Ascending aorta (tissue), 2 donors: ENCODE measurements at places on chromosomes 11 and 22.

- peak; percentile 96 for DNase-seq
- peaks cover 3% of the 10 kb centered on the region for H3K4me1 ChIP-seq
- no peaks in the 10 kb centered on the region for H3K27me3 ChIP-seq
- H3K4me3 ChIP-seq, result peak overlapping the region; percentile 81
- peak overlapping the region; percentile 99 for H3K27ac ChIP-seq
These were observed 651 bp upstream of the ARL2 start for GRCh38 chr11:65013130-65013887.

- no peak overlapping the region for H3K4me3 ChIP-seq
- H3K27me3 ChIP-seq, result no peaks in the 10 kb centered on the region
- H3K36me3 ChIP-seq, result no peaks in the 10 kb centered on the region
- no peak for DNase-seq
These were observed 87.7 kb upstream of the BARX2 start for GRCh38 chr11:129287920-129288319.

GRCh38 chr11:75873417-75874221, 58.6 kb downstream of the UVRAG start:
- H3K36me3 ChIP-seq, result no peaks in the 10 kb centered on the region
- no peak for DNase-seq
- H3K4me1 ChIP-seq, result no peaks in the 10 kb centered on the region
- H3K27ac ChIP-seq, result no peak overlapping the region
- H3K27me3 ChIP-seq, result no peaks in the 10 kb centered on the region

DNA sequence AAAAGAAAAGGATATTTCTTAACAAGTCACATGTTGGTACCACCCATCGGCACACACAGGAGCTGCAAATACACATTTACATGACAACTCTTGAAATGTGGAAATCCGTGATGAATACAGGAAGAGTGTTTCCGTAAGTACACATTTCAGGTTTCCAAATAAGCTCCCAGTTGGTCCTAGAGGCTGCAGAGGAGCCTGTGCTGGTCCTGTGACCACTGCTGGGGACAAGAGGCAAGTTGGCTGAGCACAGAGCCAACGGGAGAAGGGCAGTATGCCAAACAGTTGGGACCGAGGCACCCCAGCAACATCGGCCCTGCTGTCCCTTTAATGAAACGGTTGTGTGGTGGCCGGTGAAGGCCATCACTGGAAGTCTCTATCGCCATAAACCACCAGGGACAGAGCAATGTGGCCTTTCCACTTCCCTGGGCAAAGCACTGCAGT, 38.5 kb upstream of the ARFGAP3 start:
- H3K27me3 ChIP-seq, result no peaks in the 10 kb centered on the region
- peaks cover 19% of the 10 kb centered on the region for H3K4me1 ChIP-seq
- no peak for DNase-seq
- no peak overlapping the region for H3K4me3 ChIP-seq

GRCh38 chr11:86873573-86874083, 73.3 kb downstream of the PRSS23 start:
- H3K4me3 ChIP-seq, result no peak overlapping the region
- no peaks in the 10 kb centered on the region for H3K36me3 ChIP-seq
- no peak overlapping the region for H3K27ac ChIP-seq
- no peaks in the 10 kb centered on the region for H3K27me3 ChIP-seq
- DNase-seq, result no peak

DNA sequence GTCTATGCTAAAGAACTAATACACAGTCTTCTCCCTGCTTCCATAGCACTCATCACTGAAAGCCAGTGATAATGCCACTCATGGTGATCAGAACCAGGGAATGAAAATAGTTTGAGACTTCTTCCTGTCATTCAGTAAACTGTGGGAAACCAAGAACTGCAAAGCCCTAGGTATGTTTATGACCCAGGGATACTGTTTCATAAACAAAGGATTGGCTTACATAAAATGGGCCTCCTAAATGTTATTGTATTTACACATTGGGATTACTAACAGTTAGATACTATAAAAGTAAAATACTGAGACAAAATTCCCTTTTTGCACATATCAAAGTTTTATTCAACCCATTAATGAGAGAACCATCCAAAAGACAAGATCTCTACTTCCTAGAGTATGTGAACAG, 21.3 kb upstream of the CWF19L2 start:
- H3K4me3 ChIP-seq, result no peak overlapping the region
- H3K36me3 ChIP-seq, result no peaks in the 10 kb centered on the region
- no peaks in the 10 kb centered on the region for H3K27me3 ChIP-seq
- no peak overlapping the region for H3K27ac ChIP-seq
- no peak for DNase-seq

- no peaks in the 10 kb centered on the region for H3K4me1 ChIP-seq
- H3K27ac ChIP-seq, result no peak overlapping the region
- no peaks in the 10 kb centered on the region for H3K27me3 ChIP-seq
- H3K36me3 ChIP-seq, result no peaks in the 10 kb centered on the region
These were observed 31.8 kb upstream of the SLC35C1 start for GRCh38 chr11:45772986-45773785.

GRCh38 chr11:79170321-79170720, 270.5 kb downstream of the TENM4 start:
- no peaks in the 10 kb centered on the region for H3K36me3 ChIP-seq
- no peak overlapping the region for H3K4me3 ChIP-seq
- no peaks in the 10 kb centered on the region for H3K27me3 ChIP-seq
- no peaks in the 10 kb centered on the region for H3K4me1 ChIP-seq

GRCh38 chr11:35227576-35228327, 88.8 kb downstream of the CD44 start:
- no peak overlapping the region for H3K27ac ChIP-seq
- no peaks in the 10 kb centered on the region for H3K27me3 ChIP-seq
- DNase-seq, result no peak
- peaks cover 74% of the 10 kb centered on the region for H3K36me3 ChIP-seq

- no peaks in the 10 kb centered on the region for H3K27me3 ChIP-seq
- H3K4me1 ChIP-seq, result no peaks in the 10 kb centered on the region
- H3K36me3 ChIP-seq, result no peaks in the 10 kb centered on the region
These were observed 315.7 kb upstream of the C11orf87 start for GRCh38 chr11:109106151-109106906.

DNA sequence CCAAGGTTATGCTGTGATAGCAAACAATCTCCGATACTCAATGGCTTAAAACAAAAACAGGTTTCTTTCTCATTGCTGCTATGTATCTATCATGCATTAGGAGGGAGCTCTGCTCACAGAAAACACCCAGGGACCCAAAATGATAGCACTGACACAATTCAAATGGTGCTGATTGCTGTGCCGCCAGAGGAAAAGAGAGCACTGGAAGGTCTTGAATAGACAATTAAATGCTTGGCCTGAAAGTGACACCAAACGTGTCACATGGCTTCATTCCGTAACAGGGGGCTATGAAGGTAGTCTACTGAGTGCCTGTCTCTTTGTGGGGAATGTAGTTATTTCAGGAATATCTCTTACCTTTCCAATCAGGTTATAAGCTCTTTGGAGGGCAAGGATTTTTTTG, 94.2 kb downstream of the FAR1 start:
- no peak overlapping the region for H3K27ac ChIP-seq
- DNase-seq, result no peak
- H3K36me3 ChIP-seq, result no peaks in the 10 kb centered on the region
- no peaks in the 10 kb centered on the region for H3K27me3 ChIP-seq

DNA sequence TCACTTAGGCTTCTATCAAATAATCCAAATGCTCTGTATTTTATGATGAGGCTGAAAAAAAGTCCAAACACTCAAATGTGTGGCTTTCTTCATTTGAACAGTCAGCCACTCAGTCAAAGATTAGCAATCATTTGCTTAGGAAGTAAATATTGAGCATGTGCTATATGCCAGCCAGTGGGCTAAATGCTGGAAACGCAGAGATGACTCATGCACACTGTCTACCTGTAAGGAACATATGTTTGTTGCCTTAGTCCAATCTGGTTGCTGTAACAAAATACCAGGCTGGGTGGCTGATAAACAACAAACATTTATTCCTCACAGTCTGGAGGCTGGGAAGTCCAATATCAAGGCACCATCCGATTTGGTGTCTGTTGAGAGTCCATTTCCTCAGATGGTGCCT, 617.3 kb downstream of the NTM start:
- no peak overlapping the region for H3K4me3 ChIP-seq
- no peaks in the 10 kb centered on the region for H3K4me1 ChIP-seq
- H3K27ac ChIP-seq, result no peak overlapping the region
- H3K27me3 ChIP-seq, result no peaks in the 10 kb centered on the region
- no peak for DNase-seq
- H3K36me3 ChIP-seq, result no peaks in the 10 kb centered on the region

GRCh38 chr11:83862691-83863090, 576.5 kb upstream of the CCDC90B start:
- no peaks in the 10 kb centered on the region for H3K36me3 ChIP-seq
- no peak for DNase-seq
- no peak overlapping the region for H3K4me3 ChIP-seq
- H3K27ac ChIP-seq, result no peak overlapping the region
- H3K27me3 ChIP-seq, result no peaks in the 10 kb centered on the region

- H3K27ac ChIP-seq, result no peak overlapping the region
- H3K4me1 ChIP-seq, result no peaks in the 10 kb centered on the region
- H3K4me3 ChIP-seq, result no peak overlapping the region
- no peak for DNase-seq
- H3K36me3 ChIP-seq, result no peaks in the 10 kb centered on the region
These were observed 4.8 kb upstream of the FXYD2 start for GRCh38 chr11:117829369-117829725.

GRCh38 chr11:36187622-36188021, 101.6 kb downstream of the COMMD9 start:
- no peaks in the 10 kb centered on the region for H3K27me3 ChIP-seq
- no peaks in the 10 kb centered on the region for H3K4me1 ChIP-seq
- H3K4me3 ChIP-seq, result no peak overlapping the region
- no peaks in the 10 kb centered on the region for H3K36me3 ChIP-seq

DNA sequence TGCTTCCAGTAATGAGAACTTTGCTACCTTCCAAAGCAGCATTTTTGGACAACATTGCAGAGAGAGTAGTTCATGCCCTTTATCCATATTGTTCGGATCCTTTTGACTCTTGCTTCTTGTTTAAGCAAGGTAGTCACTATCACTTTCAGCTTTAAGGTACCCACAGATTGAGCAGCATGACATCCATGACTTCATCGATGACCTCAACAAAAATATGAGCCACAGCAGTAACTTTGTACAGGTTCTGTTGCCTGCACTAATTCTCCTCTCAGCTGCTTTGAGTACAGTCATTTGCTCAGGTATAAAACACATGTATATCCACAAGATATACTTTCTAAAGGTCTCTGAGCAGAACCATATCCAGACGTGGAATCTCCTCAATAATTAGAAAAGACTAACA, 546.3 kb downstream of the SOX6 start:
- no peaks in the 10 kb centered on the region for H3K27me3 ChIP-seq
- DNase-seq, result no peak
- H3K36me3 ChIP-seq, result no peaks in the 10 kb centered on the region
- H3K4me3 ChIP-seq, result no peak overlapping the region

DNA sequence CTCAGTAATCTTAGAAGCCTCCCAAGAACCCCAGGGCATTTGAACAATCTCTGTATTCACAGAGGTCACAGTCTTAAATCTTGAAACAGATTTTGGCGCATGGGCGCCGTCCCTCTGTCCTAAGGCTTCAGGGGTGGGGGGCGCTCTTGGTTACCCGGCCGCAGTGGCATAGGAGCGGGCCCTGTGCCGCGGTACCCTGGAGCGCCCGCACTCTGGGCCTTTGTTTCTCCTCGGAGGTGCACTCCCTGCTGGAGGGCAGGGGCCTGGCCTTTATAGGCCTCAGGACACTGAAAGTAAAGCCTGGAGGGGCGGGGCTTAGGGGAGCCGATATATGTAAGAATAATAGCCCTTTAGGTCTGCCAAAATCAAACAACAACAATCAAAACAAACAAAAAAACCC, 197.3 kb upstream of the FOLH1 start:
- no peaks in the 10 kb centered on the region for H3K4me1 ChIP-seq
- no peak overlapping the region for H3K27ac ChIP-seq
- H3K36me3 ChIP-seq, result no peaks in the 10 kb centered on the region
- no peaks in the 10 kb centered on the region for H3K27me3 ChIP-seq
- no peak for DNase-seq
- H3K4me3 ChIP-seq, result no peak overlapping the region

DNA sequence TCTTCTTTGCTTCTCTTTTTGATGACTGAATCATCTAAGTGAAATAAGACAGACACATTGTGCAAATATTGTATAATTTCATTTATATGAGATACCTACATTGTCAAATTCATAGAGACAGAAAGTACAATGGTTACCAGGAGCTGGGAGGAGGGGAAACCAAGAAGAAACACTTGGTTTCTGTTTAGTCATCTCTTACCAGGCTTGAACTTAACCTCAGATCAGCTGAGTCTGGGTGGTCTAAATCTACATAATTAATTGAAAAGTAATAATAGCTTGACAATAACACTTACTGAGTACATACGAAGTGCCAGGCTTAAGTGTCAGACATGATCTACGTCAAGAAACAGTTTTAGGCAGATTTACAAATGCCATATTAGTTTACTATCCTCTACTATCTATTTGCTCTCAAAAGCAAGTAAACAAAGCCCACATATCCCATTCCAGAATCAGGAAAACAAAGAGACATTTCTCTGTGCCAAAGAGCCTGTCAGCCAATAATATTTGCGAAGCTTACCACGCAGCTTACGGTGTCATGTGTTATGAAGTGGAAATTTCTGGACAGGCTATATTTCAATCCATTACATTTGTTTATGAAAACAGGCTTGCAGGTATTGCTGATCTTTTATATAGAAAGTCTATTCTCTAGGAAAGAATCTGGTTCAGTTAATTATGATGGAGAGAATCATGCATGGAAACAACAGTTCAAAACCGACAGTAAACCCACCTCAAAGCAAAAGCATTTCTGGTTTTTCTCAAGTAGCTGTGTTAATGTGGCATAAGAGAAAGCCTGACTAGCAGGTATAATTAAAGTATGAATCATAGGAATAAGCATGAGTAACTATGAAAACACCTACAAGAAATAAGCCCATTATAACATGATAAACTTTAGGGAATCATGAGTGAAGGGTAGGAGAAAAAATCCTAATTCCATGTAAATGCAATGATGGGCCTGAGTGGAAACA, 2.7 kb upstream of the ARHGAP42 start:
- H3K27ac ChIP-seq, result peak overlapping the region; percentile 4
- no peak overlapping the region for H3K4me3 ChIP-seq
- no peaks in the 10 kb centered on the region for H3K27me3 ChIP-seq
- no peaks in the 10 kb centered on the region for H3K36me3 ChIP-seq
- peaks cover 7% of the 10 kb centered on the region for H3K4me1 ChIP-seq
